Neuronal stem cell (in vitro differentiated cells): ENCODE measurements at places on chromosomes 11 and 22.
A peak's percentile ranks its signal among the peaks of the same experiment; 100 is the strongest.

DNA sequence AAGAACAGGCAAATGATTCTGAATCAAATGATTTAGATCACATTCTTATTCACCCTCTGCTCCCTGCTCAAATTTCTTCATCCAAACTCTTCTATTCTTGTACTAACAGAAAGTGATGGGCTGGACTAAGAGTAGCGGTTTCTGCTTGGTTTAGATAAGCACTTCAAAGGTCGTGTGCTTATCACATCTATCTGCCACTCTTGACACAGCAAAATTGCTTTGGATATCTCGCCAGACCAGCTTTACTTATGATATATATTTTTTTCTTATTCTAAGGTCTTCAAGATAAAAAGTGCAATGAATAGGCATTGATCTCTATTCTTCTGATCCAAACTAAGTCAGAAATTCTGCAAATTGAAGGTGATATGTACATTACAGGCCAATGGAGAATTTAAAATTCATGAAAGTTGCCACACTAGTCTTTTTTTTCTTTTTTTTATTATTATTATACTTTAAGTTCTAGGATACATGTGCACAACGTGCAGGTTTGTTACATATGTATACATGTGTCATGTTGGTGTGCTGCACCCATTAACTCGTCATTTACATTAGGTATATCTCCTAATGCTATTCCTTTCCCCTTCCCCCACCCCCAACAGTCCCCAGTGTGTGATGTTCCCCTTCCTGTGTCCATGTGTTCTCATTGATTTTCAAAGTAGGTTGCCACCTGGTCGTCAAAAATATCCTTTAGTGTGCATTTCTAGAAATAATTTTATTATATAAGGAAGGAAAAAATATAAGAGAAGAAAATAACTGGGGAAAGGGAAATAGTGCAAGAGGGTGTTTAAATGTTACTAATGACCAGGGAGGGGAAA, 1941.0 kb upstream of the RAG2 start:
- no peak for DNase-seq

DNA sequence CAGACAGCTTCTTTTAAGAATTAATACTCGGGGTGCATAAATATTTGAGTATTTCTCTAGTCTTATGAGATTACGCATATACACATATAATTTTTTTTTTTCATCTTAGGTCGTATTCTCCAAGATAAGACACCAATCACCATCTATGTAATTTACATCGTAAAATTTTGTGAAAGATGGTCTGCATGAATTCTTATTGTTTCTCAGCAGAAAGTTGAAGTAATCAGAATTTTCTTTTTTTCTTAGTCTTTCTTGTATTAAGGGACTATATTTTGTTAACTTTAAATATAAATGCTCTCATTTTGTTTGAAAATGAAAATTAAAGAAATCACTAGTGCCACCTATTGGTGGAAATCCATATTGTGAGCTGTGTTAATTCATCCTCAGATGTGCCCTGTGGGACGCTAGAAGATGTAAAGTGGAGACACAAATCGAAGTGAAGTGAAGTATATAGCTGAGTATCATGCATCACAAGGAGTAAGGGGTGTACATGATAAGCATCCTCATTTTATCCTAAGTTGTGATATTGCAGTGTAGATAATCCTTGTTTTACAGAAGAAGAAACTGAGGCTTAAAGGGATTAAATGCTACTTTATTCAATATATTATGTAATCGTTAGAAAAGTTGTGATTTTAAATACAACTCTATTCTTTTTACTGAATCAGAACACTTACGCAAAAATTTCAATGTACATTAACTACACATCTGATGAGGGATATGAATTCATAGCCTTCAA, 2084.3 kb downstream of the LRRC4C start:
- peak; percentile 3 for DNase-seq

DNA sequence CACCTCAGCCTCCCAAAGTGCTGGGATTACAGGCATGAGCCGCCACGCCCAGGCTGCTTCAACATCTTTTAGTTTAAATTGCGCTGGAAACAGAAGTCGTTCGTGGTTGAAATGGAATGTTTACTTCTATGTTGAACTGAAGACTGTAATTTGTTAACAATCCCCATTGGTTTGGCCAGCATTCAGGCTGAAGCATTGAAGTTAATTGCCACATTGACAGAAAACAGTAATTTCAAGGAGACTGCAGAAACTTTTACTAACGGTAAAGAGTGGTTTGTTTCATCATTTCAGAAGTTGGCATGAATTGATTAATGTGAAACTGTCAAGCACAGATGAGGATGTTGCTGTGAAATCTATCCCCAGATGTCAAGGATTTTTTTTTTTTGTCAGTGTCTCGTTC, 14.2 kb downstream of the AP5B1 start:
- DNase-seq: no peak

GRCh38 chr11:45089251-45089650, 57.2 kb upstream of the PRDM11 start:
- DNase-seq: no peak

DNA sequence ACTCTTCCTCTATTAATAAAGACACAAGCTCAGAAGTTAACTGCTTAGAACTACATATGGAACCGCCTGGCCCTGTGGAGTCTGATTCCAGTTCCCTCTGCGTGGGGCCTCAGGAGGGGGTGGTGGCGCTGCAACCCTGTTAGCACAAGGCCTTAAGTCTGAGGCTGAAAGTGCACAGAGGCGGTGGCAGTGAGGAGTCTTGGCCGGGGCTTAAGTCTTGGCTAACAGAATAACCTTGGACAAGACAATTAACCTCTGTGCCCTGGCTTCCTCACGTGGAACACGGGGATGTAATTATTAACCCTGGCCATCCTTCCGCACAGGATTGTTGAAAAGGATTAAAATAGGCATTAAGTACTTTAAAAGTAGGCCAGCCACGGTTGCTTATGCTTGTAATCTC, 191.5 kb downstream of the CEP164 start:
- no peak for DNase-seq

- DNase-seq: no peak
These were observed 34.2 kb downstream of the MICAL3 start for GRCh38 chr22:17990147-17990546.

DNA sequence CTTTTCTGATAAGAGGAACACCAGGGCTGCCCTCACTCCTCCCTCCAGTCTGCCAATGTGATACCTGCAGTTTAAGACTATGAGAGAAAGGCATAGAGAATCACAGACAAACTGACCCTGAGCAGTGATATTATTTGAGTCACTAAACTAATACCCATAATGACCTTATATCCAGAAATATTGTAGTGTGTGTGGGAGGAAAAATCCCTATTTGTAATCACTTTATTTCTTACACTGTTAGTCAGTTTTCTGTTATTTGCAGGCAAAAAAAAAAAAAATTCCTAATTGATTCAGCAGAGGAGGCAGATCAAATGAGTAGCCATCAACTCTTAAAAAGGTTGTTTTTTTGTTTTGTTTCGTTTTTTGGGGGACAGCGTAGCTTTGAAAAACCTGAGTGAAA, 82.5 kb downstream of the MAML2 start:
- no peak for DNase-seq

GRCh38 chr11:117826190-117826570, 1.6 kb upstream of the FXYD2 start:
- DNase-seq: no peak

GRCh38 chr11:15770798-15771414, 585.4 kb downstream of the SOX6 start:
- DNase-seq: peak; percentile 51
